Fibroblast of skin of left biceps (primary cell): ENCODE measurements at places on chromosomes 1 and 21.

DNA sequence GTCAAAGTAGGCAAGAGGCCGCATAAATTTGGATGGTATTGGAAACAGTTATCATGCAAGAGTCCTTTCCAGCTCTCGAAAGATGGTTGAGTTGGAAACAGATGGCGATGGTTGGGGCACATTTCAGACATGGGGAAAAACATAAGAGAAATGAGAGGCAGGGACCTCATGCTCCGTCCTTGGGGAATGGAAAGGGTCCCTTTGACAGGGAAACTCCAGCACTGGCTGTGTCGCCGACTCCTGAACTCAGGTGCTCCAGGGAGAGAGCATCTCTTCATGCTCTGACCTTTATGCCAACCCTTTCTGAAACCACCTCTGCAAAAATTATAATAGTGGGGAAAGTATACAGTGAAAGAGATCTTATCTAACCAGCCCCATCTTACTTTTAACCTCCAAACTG lies 36.8 kb upstream of the COL6A2 start:
- no peak for DNase-seq

GRCh38 chr1:223531742-223532341 lies 133.7 kb downstream of the CAPN8 start:
- no peak for DNase-seq

DNA sequence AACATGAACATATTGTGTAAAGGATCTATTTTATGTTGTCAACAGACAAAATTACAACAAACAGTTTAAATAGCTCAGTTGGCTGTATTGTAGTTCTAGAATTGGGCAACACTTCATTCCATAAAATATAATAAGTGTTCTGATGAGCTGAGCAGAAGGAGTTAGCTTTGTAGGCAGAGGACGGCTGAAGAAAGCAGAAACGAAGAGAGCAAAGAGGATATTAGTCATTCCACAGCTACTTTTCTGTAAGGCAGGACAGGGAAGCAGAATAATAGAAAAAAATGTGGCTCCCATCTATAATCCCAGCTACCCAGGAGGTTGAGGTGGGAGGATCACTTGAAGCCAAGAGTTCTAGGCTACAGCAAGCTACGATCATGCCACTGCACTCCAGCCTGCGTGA lies 20.2 kb upstream of the IVNS1ABP start:
- no peak for DNase-seq

DNA sequence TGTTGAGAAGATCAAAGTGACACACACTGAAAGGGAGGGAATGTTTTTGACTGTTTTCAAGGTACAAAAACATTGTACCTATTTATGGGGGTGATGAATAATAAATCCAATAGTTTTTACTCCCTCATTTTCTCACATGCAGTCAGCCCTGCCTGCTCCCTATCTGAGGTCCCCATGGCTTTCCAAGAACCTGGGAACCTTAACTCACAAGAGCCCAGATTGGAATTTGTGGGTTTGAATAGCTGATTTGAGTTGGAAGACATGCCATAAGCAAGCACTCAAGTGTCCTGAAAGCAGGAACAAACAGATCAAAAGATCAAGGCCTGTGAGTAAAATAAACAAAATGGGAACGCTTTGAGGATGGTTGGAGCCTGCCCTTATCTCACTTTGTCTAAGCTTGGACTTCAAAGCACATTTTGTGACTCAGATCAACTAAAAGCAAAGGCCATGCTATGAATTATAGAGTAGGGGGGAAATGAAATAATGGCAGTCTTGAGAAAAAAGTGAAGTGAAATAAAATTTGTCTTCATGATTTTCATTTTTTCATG lies 136.6 kb downstream of the LYPLAL1 start:
- no peak for DNase-seq

DNA sequence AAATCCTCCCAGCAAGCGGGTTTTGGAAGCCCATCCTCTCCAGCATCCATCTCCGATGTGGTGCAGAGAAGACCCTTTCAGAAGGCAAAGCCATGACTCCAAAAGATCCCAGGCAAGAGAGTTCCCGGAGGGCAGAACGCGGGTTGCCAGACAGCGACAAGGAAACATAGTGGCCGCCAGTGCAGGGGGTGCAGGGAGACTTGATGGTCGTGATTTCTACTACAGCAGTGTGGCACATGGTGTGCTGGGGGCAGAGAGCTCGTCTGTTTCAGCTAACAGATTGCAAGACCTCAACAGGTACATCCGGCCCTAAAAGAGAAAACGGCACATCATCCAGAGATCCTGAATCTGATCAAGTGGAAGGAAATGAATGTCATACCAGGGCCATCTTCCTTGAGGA lies 74.3 kb downstream of the HLCS start:
- DNase-seq = no peak

DNA sequence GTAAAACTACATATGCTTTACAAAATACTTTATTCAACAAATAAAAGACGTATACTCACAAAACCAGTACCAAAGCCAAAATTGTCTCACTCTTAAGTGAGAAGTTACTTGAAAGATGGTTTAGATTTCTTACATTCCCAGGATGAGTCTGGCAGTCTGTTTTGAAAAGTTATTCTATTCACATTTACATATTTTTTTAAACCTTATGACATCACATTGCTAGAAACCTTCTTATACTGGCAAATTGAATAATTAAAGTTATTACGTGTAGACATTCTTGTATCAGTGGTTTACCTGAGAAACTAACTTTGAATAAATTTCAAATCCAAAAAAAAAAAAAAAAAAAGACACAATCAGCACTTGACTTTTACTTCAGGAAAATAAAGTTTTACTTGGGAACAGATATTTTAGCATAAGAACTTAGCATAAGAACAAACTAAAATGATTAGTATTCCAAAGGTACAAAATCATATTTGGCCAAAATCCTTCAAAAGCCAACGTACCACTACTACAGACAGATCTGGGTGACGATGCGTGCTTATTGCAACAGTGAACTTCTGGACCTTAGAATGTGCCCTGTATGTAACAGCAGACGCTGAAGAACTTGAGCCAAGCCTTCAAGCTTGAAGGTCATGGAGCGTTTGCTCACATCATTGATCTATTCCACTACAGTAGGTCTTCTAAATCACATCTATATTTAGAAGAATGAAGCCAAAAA lies 2.5 kb downstream of the CDC42BPA start:
- no peak for DNase-seq

- no peak for DNase-seq
Measured at GRCh38 chr1:54965624-54966340, 14.6 kb upstream of the TMEM61 start.

DNA sequence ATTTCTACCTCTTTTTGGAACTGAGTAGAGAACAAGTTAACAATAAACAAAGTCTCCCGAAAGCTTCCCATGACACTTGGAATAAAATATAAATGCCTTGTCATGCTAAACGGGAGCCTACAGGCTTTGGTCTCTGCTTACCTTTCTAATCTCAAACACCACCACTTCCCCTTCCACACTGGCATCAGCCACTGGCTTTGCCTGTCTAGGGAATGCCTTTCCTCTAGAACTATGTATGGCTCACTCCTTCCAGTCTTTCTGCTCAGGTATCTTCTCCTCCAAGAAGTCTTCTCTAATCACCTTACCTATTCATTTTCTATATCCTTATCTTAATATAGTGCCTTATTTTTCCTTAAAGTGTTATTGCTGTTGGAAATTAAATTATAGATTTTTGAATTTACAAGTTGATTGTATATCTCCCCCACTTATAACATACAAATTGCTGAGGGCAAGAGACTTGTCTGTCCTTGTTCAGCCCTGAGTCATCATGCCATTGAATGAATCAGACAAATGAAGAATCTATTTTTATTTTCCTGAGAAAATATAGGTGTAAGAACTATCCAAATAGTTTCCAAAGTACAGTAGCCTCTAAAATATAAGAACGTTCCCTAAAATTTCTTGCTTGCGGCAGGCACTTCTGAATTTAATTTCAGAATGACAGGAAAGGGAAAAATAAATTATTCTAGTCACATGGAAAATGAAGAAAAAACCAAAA lies 119.2 kb downstream of the TM2D1 start:
- DNase-seq = no peak

- no peak for DNase-seq
Measured at GRCh38 chr21:44994047-44994694, 54.3 kb downstream of the SLX9 start.

DNA sequence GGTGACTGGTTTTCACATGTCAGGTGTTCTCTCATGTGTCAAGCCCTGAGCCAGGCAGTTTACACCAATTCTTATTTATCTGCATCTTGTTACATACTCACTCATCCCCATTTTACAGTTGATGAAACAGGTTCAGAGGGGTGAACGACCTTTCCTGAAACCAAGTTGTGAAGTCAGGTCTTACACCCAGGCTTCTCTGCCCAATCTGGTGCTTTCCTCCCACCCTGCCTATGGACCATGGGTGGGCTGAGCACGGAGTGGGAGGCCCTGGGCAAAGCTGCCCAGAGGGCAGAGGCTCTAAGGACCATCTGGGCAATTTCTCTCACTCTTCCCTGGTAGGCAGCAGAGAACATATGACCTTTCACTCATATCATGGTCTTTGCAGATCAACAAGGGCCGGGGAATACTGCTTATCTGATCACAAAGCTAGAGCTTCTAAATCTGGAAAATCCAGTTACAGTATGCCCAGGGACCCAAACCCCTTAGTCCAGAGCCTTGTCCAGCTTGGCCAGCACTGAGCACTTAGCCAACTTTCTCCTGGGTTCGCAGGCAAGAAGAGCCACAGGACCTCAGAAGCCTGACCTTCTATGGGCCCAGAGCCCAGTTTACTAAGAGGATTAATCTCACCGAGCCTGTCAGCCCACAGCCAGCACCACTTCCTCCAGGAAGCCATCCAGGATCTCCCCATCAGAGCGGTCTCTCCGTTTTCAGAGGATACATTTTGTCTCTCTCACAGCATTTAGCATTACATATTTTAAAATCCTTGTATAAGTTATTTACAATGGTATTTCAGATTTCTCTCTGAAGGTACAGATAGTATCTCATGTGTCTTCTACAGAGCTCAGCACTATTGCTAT lies 16.0 kb upstream of the TTC39A start:
- no peak for DNase-seq

- DNase-seq = no peak
Measured at GRCh38 chr1:28037946-28038345, 50.5 kb downstream of the EYA3 start.

DNA sequence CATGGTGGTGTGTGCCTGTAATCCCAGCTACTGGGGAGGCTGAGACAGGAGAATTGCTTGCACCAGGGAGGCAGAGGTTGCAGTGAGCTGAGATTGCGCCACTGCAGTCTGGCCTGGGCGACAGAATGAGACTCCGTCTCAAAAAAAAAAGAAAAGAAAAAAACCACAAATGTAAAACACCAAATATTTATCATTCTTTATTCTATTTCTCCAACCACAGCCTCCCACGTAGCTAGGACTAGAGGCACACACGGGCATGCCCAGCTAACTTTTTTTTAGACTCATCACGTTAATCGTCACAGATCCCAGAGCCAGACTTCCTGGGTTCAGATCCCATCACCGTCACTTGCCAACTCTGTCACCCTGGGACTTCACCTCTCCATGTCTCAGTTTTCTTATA lies 13.5 kb downstream of the DNAJC16 start:
- no peak for DNase-seq

DNA sequence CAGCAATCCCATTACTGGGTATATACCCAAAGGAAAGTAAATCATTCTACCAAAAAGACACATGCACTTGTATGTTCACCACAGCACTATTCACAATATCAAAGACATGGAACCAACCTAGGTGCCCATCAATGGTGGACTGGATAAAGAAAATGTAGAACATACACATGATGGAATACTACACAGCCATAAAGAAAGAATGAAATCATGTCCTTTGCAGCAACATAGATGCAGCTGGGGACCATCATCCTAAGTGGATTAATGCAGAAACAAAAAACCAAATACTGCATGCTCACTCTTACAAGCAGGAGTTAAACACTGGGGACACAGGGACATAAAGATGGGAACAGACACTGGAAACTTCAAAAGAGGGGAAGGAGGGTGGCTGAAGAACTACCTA lies 8.7 kb downstream of the ANP32E start:
- no peak for DNase-seq

DNA sequence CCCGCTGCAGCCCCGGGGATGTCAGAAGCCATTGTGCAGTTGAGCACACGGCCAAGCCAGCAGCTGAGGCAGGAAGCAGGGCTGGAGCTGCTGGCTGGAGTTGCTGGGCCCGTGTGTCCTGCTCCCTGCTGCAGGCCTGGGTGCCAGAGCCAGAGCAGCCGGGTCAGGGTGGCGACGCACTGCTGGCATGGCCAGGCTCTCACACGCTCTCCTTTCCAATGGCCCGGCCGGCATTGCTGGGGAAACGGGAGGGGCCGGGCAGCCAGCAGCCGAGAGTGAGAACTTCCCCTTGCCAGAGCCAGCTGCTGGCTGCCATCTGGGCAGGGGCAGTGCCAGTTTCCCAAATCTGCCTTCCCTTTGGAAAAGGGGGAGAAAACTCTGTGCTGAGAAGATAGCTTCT lies 82.4 kb upstream of the PROX1 start:
- no peak for DNase-seq

DNA sequence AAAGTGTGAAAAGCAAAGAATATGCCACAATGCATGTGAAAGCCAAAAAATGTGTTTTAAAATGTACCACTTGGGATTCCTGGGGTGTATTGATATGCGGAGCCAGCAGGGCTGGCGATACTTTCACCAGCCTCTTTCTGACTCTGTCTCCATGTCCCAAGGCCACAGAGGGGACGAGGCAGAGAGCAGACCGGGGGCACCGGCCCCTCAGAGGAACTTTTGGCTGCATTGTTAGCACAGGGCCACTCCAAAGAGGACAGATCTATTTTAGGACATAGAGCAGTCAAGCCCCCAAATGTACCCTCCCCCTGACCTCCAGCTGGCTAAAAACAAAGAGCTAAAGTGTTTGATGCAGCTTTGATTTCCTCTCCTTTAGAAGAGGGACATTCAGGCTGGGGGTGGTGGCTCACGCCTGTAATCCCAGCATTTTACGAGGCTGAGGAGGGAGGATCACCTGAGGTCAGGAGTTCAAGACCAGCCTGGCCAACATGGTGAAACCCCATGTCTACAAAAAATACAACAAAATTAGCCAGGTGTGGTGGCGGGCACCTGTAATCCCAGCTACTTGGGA lies 25.6 kb upstream of the ZNF436 start:
- DNase-seq = no peak

DNA sequence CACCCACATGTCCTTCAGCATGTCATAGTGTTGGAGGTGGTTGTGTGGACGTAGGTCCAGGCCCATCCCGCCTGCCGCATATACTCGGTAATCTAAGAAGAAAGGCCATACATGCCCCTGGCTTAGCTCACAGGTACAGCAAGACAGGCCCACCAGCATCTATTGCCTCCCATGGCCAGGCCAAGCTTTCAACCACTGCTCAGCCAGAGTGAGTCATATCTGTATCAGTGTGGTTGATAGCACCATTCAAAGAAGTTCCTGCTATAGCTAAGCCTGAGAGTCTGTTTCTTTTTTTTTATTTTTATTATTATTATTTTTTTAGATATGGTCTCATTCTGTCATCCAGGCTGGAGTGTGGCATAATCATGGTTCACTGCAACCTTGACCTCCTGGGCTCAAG lies 17.0 kb downstream of the KLHDC8A start:
- no peak for DNase-seq

GRCh38 chr1:174209347-174210187 lies 50.2 kb downstream of the RABGAP1L start:
- DNase-seq = no peak

GRCh38 chr1:55815745-55816455 lies 600.7 kb upstream of the USP24 start:
- DNase-seq = no peak

- DNase-seq = no peak
Measured at GRCh38 chr1:40383488-40384412, 10.2 kb downstream of the SMAP2 start.
